CD8-positive, alpha-beta T cell (primary cell): ENCODE measurements at places on chromosomes 13 and 19.

DNA sequence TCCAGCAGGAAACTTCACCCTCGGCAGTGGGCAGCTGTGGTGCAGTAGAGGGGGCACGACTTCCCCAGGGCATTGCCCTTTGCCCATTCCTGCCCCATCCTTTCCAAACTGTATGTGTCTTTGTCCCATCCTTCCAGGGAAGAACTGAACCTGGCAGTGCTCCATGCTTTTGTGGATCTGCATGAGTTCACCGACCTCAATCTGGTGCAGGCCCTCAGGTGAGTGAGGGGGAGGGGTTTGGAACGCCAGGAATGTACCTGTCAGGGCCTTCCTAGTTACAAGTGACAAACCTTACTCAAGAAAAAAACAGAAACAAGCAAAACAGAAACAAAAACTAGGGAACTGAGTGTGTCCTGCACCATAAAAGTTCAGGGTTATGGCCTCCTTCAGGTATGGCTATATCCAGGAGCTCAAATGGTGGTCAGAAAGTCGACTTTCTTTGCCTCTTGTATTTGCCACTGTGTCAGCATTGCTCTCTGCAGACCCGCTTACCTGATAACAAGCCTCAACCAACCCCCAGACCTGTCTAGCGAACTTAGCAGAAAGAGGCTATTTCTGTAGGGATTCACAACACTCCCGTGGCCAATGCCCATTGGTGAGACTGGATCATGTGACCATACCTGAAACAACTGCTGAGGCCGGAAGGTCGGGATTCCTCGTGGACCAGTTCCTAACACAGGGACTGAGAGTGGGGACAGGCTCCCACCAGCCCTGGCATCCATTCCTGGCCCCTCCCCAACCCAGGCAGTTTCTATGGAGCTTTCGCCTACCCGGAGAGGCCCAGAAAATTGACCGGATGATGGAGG lies 4.2 kb downstream of the CYTH2 start:
- no peak for DNase-seq

- no peak for DNase-seq
These were observed 251.0 kb downstream of the GPC5 start for GRCh38 chr13:91649456-91649855.

DNA sequence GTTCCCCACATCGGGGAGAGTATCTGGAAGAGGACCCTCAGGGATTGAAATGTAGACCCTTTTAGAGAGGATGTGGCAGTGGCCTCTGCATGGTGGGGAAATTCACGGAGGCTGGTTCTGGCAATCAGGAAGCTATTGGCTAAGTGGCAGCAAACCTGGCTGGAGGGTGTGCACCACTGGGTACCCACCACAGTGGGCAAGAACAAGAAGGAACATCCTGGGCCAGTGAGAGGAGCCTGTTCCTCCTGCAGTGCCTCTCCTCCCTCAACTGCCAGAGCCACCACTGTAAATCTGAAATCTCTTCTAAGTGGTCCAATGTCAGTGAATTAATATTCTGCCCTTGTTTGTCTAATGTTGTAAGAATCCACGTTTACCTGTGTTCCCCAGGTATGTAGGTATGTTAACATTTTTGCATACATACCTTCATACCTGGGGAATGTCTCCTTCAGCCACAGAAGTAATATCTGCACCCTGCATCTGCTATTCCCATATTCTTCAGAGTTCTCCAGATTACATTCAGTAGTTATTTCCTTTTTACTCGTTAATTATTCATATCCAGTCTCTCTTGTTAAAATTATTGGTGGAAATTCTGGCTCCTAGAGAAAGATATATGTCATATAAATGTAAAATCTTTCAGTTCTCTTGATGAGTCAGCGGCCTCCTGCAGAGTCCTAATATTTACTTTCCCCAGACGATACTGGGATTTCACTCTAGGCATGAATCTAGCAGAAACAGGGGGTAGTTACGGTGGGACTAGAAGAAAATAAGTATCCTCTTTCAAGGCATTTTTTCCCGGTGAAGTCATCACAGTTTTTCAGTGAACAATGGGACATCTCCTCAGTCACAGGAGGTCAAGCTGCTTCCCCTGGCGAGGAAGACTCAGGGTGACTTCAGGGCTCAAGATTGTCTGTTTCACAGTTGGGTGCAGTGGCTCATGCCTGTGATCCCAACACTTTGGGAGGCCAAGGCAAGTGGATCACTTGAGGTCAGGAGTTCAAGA lies 148.3 kb downstream of the MYO16 start:
- no peak for DNase-seq

- no peak for DNase-seq
These were observed 10.7 kb upstream of the LIN7B start for GRCh38 chr19:49103331-49104085.

- no peak for DNase-seq
These were observed 16.5 kb downstream of the IQCN start for GRCh38 chr19:18257503-18258470.

DNA sequence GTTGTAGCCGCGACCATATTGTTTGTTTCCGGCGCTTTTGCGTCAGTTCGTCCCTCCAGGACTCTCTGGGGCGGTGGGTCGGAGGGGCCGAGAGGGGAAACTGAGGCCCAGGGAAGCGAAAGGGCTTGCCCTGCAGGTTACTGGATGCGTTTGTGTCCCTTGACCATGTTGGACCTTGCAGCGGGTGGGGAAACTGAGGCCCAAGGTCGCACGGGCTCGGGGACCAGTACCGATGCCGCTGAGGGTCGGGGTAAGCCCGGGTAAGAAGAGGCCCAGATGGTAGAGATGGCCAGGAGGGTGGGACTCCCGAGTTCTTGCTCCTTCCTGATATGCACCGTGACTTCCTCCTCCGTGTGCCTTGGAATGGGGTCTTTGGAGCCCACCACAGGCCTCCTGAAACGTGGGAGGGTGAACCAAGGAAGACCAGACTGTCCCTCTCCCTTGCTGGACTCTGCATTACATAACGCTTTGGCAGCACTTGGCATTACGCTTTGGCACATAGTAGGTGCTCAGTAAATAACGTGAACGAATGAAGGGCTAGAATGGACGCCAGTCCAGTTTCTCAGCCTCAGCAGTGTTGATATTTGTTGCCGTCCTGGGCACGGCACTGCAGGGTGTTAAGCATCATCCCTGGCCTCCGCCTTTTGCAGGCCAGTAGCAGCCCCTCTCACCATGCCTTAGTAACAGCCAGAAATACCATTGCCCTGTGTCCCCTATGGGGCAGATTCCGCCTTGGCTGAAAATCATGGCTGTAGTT lies 743 bp downstream of the CHAF1A start:
- no peak for DNase-seq

GRCh38 chr13:31012655-31013024 lies 80.2 kb downstream of the TEX26 start:
- no peak for DNase-seq

DNA sequence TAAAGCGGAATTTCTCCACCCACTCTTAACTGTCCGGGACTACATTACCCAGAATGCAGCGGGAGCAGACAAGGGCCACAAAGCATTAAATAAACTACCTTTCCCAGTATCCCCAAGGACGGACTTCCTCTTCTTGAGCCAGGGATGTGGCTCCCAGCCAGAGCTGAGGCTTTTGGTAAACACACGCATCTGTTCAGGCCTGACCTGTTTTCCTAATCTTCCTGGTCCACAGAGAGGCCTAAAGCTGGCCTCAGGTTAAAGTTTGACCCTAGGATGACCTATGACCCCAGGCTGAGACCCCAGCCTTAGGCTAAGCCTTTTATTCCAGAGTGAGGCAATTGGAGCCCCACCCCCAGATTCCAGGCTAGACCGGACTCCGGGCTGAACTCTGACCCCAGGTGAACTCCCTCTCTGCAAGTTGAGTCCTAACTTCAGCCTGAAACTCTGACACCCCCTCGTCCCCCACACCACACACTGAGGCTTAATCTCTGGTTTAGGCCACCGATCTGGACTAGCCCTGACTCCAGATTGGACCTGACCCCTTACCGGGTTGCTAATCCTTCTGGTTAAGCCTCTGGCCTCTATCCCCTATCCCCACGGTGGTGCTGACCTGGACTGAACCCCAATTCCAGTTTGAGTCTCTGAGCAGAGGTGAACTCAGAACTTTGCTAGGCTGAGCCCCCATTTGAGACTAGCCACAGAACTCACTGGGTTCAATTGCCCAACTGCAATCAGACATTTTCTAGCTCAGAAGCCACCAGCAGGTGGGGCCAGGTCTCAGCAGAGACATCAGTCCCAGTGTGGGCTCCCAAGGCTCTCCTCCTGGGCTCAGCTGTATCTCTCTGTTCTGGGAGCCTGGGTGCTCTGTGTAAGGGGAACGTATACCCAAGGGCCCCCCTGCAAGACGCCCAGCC lies 750 bp upstream of the GPR108 start:
- peak; percentile 85 for DNase-seq

DNA sequence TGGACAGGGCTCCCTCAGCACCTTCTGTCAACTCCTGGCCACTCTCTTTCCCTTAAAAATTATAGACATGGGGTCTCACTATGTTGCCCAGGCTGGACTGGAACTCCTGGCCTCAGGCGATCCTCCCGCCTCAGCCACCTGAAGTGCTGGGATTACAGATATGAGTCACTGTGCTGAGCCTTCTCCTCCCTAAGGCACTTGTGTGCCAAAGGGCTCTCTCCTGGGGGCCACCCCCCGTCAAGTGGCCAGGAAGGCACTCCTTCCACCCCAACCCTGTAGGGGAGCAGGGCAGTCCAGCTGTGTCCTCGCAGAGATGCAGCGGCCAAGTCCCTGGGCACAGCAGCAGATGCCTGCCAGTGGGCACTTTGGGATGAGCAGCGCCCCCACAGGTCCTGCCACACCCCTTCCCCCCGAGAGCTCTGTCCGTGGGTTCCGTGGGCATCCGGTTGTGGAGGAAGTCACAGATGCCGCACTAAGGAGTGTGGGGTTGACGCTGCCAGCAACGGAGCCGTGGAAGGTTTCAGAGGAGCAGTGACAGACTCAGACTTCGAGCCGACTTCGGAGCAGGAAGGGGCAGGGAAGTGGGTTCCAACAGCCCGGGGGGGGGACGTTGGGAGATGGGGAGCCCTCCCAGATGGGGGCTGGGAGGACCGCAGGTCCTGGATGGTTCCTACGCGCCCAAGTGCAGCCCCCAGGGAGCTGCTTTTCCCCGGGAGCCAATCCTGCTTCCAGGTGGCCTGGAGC lies 3.3 kb upstream of the UQCR11 start:
- DNase-seq: peak; percentile 44

DNA sequence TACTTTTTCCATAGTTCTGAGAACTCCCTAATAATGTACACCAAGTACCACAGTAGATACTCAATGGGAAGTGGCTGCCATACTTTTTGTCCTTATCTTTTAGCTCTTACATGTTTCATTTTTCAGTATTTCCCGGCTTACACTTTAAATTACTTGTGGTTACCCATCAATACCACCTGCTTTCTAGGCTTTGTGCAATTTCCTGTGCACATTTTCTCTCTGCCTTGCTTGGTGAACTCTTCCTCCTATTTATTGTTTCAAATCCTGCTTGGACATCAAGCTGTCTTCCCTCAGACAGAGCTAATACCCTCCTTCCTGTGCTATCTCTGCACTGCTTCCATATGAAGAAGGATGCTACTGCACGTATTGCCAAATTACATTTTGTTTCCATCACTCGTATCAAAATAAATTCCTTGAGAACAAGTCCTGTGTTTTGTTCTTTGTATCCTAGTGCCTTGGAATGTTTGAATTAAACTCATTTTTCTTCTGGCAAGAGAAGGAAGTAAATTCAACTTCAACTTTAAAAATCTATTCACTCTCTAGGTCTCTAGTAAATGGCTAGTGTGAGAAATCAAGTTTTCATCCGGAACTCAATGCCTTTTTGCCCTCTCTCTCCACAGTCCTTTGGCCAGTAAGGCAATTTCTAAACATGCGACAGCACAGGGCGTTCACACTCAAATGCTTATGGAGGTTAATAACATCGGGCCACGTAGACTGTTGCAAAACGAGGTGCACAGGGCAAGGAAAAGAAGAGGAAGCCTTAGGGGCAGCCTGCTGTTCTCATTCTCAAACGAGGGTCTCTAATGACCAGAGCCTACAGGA lies 5.6 kb downstream of the ZAR1L start:
- DNase-seq: no peak

DNA sequence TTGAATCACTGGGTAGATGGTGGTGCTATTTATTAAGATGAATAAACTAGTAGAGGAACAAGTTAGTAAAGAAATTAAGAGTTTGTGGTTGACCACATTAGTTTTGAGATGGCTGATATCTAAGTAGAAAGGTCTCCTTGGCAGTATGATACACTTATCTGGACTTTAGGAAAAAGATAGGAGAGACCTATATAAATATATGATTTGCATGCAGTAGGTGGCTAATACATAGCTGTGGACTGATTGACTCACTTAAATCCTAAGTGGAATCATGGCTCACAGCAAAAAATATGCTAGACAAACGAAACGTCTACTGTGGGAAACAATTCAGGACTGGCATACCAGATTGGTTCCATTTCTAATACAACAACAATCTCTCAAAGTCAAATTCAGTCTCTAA lies 92.0 kb downstream of the CAB39L start:
- no peak for DNase-seq

DNA sequence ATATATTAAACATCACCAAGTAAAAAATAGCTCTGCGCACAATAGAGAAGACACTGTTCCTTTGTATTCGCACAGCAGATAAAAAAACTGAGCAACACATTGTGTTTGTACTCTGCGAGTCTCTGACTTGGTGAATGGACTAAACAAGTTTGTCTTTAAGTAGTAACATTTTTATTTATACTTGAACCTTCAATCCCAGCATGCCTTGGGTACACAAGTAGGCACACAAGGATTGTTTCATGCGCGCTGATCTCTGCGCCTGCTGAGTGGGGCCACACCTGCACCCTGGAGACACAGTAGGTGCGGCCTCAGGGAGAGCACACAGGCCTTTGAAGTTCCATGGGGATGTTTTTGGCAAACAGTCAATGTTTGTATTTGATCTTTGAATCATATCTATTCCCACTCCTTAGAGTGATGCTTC lies 318.9 kb downstream of the MYO16 start:
- DNase-seq: no peak

GRCh38 chr13:79442221-79442620 lies 36.2 kb upstream of the RBM26 start:
- no peak for DNase-seq

- no peak for DNase-seq
These were observed 67.3 kb downstream of the ATP11A start for GRCh38 chr13:112756967-112757758.

- no peak for DNase-seq
These were observed 24.5 kb upstream of the LGALS16 start for GRCh38 chr19:39631178-39631577.

DNA sequence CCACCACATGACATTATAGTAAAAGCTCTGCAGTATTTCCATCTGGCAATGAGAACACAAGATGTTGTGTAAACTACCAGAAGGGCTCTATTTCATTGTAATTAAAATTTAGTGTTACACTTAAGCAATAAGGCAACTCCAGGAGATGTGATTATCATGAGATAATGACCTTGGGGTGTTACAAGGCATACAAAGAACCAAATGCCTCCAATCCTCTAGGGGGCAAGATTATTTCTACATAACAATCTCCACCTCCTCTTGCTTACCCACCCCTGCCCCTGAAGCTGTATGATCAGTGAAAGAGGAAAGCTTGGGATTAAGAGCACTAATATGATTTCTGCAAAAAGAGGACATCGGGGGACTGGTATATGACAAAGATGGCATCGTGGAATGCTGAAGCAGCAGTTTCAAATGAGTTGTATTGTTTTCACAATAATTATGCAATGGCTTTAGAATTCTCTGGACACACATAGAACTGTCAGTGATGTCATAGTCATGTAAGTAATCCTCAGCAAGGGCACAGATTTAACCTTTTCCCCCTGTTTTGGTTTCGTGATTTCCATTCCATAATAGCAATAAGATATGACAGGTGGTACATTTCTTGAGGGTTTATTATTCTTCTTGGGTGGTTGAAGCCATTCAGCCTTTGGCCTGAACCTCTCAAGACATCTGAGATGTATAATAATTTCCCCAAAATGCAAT lies 295.3 kb downstream of the MZT1 start:
- no peak for DNase-seq

- DNase-seq: peak; percentile 64
These were observed 1.5 kb upstream of the MYO1F start for GRCh38 chr19:8578642-8579265.
